T follicular helper cell (primary cell): ENCODE measurements at places on chromosomes 12 and 14.
A peak's percentile ranks its signal among the peaks of the same experiment; 100 is the strongest.

GRCh38 chr14:21557084-21557901, 22.6 kb downstream of the OR10G3 start:
- peak; percentile 67 for DNase-seq

DNA sequence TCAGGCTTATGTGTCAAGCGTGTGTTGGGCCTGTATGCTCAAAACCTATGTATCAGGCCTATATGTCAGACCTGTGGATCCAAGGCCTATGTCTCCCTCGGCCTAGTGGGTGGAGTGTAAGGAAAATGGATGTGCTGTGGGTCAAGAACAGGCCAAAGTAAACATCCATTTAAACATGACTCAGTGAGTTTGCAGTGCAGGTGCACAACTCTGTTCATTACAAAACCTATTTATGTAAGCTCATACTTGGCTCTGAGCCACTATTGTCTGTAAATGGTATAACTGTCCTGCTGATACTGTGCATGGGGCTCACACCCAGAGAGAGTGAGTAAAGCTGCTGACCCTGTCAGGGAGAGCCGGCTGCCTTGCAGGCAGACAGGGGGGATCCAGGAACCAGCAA, 249.7 kb upstream of the AVPR1A start:
- no peak for DNase-seq

DNA sequence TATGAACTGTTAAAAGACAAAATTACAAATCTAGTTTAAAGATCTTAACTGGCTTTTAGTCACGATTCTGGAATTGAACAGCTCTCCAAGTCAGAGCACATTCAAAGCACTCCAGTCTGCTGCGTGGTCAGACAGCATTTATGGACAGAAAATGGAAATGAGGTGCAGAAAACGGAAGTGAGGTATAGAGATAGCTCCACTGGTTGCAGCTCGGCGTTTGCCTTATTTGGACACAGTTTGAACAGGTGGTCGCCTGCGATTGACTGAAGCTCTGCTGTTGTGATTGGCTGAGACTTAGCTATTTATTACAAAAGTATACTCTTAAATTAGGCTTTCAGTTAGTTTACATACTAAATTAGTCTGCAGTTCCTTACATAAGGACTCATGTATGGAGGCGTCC, 28.3 kb downstream of the TRIM9 start:
- no peak for DNase-seq

DNA sequence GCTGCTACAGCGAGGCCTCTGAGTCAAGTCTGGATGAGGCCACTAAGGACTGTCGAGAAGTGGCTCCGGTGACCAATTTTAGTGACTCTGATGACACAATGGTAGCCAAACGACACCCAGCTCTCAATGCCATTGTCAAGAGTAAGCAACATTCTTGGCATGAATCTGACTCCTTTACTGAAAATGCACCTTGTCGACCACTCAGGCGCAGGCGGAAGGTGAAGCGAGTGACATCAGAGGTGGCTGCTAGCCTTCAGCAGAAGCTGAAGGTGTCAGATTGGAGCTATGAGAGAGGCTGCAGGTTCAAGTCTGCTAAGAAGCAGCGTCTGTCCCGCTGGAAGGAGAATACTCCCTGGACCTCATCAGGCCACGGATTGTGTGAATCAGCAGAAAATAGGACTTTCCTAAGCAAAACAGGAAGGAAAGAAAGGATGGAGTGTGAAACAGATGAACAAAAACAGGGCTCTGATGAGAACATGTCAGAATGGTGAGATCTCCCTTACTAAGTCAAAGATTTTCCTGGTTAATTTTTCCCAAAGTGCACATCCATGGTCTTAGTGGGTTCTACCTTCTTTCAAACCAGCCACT, 2.9 kb downstream of the GPATCH2L start:
- DNase-seq: no peak

DNA sequence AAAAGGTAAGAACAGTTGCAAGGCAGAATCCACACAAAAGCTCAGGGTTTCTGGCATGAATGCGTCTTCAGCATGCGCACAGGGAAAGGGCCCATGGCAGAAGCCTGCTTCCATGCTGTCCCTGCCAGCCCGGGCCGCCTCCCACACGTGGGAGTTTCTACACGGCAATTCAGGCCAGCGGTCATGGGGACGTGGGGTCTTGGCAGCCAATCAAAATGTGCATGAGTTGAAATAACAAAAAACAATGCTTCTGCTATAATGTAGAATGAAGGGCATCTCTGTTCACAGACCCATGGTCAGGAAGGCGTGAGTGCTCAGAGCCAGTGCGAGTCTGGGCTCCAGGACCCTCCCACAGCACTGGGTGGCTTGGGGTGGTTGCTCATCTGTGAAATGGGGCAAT, 28.6 kb downstream of the AMN start:
- DNase-seq: no peak

- no peak for DNase-seq
Observed at GRCh38 chr14:55781046-55781445, 201.0 kb downstream of the KTN1 start.

GRCh38 chr12:6872073-6873048, 742 bp downstream of the SPSB2 start:
- peak; percentile 72 for DNase-seq

DNA sequence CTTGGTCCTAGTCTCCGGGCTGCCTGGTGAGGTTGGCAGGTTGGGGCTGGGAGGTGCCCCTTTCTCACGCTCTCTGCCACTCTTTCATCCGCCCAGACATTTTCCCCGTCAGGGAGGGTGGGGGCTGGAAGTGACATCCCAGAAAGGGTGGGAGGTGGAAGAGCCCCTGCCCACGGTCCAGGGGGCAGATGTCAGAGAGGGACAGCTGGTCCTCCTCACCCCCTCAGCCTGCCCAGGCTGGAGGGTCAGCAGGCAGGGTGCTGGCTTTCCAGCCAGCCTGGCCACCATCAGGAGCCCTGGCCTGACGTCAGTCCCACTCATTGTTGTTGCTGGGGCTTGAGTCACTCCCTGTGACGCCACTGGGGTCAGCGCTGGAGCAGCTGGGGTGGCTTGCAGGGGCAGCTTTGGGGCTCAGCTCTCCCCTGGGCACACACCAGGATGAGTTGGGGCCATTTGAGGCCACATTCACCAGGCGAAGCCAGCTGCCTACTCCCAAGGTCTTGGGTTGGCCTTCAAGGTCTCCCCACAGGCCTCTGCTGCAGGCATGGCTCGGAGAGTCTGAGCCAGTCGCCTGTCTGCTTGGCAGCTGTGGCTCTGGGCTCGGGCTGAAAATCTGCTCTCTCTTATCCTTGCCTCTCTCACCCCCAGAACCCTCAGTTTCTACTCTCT, 5.7 kb upstream of the ATG101 start:
- DNase-seq: no peak

DNA sequence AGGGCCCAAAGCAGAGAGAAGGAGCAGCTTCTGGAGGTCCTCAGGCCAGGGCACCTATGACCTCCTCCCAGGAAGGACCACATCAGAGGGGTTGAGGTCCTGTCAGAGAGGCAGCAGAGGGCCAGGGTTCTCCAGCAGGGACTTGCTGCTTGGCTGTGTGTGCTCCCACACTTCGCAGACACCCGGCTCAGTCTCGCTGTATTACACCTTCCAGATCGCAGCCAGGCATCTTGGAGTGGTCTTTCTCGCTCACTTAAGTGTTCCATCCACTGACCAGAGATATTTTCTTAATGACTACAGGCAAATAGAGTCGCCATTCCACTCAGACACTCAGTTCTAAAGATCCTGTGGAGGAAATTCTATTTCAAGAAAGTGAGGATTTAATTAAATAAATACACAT, 84.3 kb downstream of the PRIMA1 start:
- DNase-seq: no peak

DNA sequence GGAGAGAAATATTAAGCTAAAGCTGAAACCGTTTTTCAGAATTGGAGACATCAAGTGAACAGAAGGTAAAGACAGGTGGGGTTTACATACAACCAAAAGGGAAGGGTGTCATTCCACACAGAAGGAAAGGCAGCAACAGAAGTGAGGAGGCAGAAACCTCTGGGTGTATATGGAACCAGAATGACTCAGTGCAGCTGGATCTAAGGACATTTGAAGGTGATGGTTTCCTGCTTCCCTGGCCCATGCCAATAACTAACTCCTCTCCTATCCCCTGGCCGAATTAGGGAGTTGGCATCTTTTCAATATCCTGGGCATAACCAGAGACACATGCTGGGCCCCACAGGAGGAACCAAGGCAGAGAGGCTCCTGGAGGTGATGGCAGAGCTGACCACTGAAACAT, 8.4 kb downstream of the NCKAP5L start:
- DNase-seq: no peak

- no peak for DNase-seq
Observed at GRCh38 chr14:80653956-80654355, 287.6 kb downstream of the CEP128 start.

- DNase-seq: no peak
Observed at GRCh38 chr12:11725686-11726085, 76.2 kb downstream of the ETV6 start.

DNA sequence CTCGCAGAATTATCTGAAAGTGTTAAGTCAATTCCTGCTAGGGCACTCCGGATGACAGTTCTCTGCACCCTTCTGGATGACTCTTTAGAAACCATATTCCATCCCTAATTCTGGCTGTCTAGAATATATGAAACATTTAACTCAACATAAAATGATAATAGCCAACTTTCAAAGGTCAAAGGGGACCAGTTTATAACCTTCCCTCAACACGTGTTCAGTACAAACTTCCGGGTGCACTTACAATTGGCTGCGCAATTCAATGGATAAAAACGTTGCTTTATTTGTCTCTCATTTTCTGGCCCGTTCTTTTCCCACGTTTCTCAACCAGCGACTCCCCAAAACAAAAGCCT, 1.3 kb downstream of the SBNO1 start:
- DNase-seq: no peak

DNA sequence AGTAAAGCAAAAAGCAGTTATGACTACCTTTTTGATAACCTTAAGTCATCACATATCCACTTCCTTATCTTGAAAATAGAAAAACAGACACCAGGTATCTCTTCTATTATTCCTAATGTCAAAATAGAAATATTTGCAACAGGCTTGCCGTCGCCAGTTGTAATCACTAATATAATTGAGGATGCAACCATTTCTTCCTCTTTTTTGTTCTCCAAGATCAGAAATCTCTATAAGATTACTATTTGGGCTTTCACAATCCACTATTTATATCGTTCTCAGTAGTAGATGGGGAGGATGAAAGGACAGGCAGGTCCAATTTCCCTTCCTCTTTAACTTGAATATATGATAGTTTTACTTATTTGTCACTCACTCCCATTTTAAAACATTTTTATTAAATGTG, 130.2 kb upstream of the HMGA2 start:
- no peak for DNase-seq

GRCh38 chr14:23827100-23827892, 126.3 kb upstream of the DHRS4 start:
- DNase-seq: no peak

GRCh38 chr12:107584563-107584962, 101.0 kb upstream of the PWP1 start:
- no peak for DNase-seq

DNA sequence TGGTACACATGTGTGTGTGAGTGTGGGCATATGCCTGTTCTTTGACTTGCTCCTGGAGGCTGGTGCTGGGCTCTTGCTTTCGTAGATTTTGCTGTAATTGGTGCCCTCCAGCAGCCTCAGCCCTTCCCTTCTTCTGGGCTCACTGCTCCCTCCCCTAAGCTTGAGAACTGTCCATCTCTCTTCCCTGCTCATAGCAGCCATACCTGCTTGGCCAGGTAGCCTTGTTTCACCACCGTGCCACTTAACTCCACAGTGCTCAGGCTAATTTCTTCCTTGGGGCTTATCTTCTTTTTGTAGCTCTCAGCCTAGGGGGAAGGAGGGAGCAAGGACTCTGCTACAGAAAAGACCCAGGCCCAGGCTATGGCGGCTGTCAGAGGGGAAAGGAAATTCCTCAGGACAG, 19.8 kb downstream of the PLEK2 start:
- DNase-seq: no peak

GRCh38 chr12:12987421-12987820, 12.6 kb downstream of the HEBP1 start:
- DNase-seq: no peak

GRCh38 chr14:41749429-41749828, 142.8 kb downstream of the LRFN5 start:
- no peak for DNase-seq

DNA sequence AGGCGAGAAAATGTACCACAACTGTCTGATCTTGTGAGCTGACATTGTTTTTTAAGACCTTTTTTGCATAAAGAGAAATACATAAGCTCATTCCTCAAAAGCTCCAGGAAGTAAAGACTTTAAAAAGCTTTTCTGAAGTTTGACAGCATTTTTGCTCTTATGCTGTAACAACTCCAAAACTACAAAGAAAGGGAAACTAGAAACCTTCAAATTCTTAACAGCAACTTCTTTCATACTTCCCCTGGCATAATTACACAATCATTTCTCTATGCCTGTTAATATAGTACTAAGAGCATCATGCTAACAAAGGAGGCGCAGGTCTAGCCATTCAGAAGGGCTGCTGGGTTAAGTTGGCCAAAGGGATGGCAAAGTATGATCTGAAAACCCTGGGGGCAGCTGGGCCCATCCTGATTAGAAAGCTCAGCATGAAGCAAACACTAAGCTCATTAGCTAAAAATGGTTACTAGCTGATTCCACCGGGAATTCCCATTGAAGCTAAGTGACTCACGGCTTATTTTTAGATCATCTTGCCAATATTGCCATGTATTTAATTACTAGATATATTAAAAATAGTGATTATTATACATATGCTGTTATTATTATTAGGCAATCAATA, 26.1 kb upstream of the ANP32D start:
- DNase-seq: no peak

- DNase-seq: no peak
Observed at GRCh38 chr12:96233939-96234461, 39.8 kb downstream of the ELK3 start.

DNA sequence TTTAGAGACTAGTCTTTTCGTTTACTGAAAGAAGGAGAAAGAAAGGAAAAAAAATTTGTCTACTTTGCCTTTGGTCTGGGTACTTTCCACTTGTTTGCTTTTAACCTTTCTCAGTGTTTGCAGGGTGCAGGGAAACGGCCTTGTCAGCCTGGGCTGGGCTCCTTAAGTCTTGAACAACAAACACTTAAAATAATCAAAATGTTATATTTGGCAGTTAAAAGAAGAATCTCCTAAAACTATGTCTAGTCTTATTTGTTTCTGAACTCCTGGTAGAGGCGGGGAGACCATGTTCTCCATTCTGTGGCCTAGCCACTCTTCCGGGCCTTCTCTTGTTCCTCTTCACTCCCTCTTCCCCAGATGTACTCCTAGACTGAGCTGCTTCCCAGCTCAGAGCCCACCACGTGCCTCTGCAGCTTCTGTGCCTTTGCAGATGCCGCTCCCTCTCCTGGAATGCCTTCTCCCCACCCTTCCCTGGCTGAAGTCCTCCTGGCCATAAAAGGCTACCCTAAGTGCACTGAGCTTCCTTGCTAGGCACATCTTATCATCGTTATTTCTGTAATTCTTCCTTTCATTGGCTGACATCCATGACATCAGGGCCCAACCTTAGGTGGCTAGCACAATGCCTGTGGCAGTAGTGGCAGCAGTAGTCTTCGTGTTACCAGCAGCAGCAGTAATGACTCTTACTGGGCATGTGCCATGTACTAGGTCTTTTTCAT, 432.9 kb downstream of the ZFP36L1 start:
- DNase-seq: no peak

GRCh38 chr14:105065280-105066228, at the start of gene GPR132:
Gene GPR132, minus strand, starts transcription at chr14:105065430. Its CDS starts 10,010 bp downstream, at chr14:105055420.
- peak; percentile 90 for DNase-seq

GRCh38 chr12:53978477-53979356, 4.0 kb upstream of the HOTAIR start:
- no peak for DNase-seq
